Cerebellum (tissue), 4 donors: ENCODE measurements at places on chromosomes 7 and 10. TPM values are rescaled to one million over a fixed set of nuclear protein-coding genes. Genes with fewer than 3 reads are reported as not detected.

DNA sequence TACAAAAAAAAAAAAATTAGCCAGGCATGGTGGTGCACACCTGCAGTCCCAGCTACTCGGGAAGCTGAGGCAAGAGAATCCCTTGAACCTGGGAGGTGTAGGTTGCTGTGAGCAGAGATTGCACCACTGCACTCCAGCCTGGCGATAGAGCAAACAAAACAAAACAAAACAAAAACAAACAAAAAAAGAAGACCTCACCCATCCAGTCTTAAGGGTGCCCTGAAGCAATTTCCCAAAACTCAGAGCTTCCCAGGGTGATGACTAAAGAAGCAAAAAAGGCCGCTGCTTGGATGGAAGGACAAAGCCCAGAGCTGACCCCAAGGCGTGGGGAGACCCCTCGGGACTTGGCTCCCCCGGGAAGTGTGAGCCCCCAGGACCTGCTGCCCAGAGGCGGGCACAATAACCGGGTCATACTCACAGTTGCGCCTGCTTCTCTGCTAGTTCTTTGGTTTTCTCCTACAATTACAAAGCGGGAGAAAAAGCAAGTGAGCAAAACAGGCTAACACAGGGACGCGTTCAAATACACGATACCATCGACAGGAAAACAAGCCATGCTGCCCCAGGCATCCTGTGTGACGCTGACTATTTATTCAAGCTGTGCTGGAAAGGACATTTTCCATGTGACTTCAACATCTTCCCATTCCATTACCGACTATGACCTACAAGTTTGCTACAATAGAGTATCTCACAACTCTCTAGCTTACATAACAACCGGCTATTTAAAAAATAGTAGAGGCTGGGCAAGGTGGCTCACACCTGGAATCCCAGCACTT lies 29.9 kb downstream of the PAPOLB start:
- no peak for DNase-seq

- DNase-seq, result no peak
Observed at GRCh38 chr7:371119-371778, 81.3 kb downstream of the FOXL3 start.

DNA sequence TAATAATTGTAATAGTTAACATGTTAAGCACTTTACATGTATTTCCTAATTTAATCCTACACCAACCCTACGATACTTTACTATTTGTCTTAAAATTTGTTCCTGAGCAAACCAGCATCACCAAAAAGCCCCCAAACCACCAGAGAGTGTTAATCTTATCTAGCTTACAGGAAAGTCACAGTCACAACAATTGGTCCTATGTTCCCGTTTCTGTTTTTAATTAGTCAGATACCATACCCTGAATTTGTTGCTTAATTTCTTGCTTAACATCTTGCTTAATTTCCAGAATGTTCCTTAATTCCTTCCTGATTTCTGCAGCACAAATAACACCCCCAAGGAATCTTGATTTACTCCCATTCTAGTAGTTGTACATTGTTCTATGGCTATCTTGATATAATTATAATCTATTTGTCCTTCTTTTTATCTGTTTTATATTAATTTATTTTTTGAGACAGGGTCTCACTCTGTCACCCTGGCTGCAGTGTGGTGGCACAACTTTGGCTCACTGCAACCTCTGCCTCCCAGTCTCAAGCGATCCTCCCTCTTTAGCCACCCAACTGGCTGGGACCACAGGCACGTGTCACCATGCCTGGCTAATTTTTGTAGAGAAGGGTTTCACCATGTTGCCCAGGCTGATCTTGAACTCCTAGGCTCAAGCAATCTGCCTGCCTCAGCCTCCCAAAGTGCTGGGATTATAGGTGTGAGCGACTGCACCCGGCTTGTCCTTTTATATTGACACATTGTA lies 6.6 kb upstream of the PDSS1 start:
- DNase-seq, result no peak

GRCh38 chr7:156544919-156545715 lies 95.5 kb upstream of the RNF32 start:
- no peak for DNase-seq

The PTPRE gene
- 28.7 TPM for total RNA-seq

DNA sequence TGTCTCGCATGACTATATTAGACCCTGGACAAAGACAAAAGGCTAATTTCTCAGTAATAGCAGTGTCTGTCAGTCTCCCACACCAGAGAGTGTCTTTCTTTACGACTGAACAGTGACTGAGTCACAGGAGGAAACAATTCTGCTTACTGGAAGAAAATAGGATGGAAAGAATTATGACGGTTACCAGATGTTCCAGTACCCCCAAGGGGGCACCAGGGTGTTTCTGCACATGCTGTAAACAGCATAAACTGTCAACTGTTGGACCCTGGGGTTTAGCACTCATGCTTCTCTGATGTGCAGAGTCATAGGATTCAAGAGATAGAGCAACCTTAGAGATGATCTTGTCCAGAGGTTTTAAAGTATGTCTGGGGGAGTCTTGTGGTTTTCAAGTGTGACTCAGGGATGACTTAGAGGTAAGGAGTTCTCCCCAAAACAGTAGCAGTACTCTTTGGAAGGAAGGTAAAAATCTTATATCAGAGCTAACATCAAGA lies 291.7 kb downstream of the THSD7A start:
- no peak for DNase-seq

DNA sequence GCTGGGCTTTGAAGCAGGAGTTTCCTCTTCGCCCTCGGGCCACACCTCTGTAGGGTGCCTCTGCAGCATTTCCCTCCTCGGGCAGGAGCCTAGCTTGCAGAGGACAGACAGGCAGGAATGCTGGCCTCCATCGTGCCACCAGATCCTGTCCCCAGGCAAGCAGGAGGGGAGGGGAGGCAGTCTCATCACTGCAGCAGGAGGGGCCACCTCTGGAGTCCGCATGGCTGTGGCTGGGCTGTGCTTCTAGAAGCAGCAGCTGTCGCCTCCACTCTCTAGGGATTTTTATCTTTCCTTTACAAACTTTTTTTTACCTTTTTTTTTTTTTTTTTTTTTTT lies 181.4 kb downstream of the CUX1 start:
- DNase-seq, result no peak

The ATOH7 gene
- total RNA-seq, result 1.5 TPM

DNA sequence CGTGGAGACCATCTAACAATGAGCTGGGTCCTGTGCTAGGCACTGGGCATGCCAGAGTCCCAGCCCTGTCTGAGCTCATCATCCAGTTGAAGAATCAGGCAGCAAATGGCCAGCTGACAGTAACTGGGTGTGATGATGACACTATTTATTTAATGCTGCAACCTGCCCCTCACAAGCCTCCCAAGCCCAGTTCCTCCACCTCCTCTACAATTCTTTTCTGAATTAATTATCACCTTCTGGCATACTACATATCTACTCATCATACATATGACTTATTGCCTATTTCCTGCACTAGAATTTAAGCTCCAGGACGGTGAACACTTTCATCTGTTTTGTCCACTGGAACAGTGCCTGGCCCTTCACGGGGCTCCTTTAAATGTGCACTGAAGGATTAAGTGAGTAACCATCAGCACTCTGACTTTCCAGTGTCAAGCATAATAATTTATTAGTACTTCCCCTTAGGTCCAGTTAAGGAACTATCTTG lies 96.7 kb upstream of the LAMB4 start:
- DNase-seq, result no peak

GRCh38 chr10:93090619-93091018 lies 16.9 kb downstream of the CYP26A1 start:
- no peak for DNase-seq

GRCh38 chr10:66862687-66863258 lies 63.1 kb upstream of the LRRTM3 start:
- DNase-seq, result no peak

- DNase-seq, result no peak
Observed at GRCh38 chr10:101244321-101245050, 15.2 kb upstream of the LBX1 start.

The NANOS1 gene
- 7.8 TPM for total RNA-seq

- DNase-seq, result no peak
Observed at GRCh38 chr10:92699193-92699517, 9.4 kb downstream of the HHEX start.

- DNase-seq, result no peak
Observed at GRCh38 chr7:80902716-80903308, 16.0 kb downstream of the SEMA3C start.

The MUC12 gene
- 0.18 TPM for total RNA-seq

DNA sequence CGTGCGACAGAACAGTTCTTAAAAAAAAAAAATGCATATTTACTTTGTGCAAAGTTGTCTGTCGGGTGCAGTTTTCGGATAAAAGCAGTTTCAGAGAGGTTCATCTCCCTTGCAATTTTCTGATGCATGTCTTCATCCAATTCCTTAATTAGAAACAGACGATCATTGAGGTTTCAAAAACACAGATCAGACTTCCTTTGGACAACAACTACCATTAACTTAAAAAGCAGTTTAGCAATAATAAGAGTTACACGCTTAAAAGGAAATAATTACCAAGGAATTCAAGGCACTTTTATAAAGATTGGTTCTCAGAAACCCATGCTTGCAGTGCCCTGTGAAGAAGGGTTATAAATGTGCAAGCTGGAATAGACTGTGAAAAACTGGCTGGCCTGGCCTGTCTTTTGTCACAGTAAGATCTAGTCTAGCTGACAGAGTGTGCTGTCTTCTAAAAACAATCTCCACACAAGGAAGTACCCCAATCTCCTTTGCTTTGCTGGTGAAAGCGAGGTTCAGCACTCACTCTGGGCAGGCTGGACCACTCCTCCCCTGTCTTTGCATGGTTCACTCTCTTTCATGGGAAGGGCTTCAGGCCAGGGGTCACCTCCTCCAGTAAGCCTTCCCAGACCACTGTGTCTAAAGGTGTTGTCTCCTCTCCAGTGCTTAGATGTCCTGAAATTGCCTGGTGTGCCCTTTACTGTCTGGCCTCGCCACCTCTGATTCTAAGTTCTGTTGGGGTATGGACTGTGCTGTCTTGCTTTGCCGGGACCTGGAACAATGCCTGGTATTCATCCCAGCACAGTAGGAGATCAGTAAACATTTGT lies 34.8 kb upstream of the HNRNPH3 start:
- no peak for DNase-seq

DNA sequence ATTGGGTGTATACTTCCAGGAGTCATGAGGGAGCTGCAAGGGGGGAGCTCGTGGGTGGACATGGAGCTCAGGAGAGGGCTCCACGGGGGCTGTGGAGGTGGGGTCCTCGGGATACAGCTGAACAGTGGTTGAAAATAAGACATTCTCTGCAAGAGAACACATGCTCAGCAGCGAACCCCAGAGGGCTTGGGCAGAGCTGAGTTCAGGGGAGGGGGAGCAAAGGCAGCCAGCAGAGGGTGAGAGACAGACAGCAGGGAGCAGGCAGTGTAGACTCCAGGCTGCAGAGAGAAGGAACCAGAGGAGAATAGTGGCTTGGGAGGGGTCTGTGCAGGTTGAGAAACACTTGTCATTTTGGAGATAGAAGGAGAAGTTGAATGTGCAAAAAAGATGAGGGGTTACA lies 73.0 kb upstream of the LRRC18 start:
- DNase-seq, result no peak

DNA sequence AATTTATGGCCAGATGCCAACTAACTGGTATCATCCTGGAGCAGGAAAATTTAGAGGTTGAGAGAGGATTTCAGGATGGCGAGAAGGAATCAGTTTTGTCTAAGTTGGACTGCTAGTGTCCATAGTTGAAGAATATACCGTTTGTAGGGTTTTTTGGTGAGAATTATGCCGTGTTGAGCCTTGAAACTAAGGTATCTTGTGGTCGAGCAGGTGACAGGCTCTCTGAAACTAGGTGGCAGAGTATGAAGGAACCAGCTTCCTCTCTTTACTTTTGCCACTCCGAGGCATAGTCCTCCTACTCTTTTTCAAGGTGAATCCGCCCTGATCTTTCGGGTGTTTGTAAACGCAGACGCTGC lies 9.7 kb downstream of the MDFIC start:
- DNase-seq, result no peak

DNA sequence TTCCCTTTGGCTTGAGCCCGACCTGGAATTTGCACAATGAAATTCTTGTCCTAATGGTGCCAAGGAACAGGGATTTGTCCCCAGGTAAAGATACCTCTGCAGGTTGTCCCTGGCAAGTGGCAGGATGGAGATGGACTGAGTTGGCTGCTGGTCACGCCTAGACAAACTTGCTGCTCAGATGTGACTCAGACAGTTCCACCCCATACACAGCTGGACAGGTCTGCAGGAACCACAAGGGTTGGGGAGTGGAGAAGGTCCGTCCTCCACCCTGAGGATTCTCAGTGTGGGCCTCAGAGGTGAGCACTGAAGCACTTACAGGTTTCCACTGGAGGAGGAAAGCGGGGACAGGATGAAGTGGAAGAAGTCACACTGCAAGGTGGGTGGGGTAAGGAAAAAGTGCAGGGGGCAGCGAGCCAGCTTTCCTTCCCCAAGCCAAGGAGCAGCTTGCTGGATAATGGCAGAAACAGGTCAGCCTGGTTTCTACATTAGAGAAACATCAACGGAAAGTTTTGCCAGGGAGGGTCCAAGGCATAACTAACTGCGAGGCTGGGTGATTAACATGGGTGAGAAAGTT lies 20.5 kb downstream of the ITPRIP start:
- no peak for DNase-seq

The SFTPA1 gene
- total RNA-seq, result 4.4 TPM

The SH2D4B gene
- 0.36 TPM for total RNA-seq

DNA sequence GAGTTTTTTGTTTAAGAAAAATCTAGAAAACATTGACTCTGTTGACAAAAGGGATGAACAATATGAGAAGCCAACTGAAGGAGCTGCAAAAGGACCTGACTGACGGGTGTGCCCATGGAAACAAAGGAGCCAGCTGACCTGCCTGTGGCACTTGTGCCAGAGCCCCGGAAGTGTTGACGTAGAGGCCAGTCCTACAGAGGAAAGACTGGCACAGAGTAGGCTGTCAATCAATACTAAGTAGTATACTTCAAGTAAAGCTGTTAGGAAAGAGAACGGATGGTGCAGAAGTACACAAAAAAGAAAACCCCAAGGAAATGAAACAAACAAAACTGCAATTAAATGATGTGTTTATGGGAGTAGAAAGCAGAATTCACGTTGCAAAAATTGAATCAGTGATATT lies 19.0 kb upstream of the ABI1 start:
- DNase-seq, result no peak

The ARHGEF5 gene
- total RNA-seq, result 1.2 TPM

GRCh38 chr10:86888585-86889381 lies 68.6 kb downstream of the MMRN2 start:
- no peak for DNase-seq

DNA sequence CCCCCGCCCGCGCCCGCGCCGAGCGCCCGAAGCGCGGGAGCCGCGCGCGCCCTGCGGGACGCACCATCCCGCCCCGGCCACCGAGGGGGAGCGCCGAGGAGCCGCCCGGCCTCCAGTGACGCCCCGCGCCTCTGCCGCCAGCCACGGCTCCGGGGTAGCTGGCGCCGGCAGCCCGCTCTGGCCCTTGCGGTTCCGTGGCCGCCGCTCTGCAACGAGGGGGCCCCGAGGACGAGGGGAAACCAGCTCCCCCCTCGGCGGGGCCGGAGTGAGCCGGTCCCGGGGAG lies at the start of gene PAXIP1:
Gene PAXIP1 (minus strand): TSS at position 33 of the 284 bp plus-strand sequence. CDS start 195 bp downstream, outside the sequence.
- peak; percentile 88 for DNase-seq

DNA sequence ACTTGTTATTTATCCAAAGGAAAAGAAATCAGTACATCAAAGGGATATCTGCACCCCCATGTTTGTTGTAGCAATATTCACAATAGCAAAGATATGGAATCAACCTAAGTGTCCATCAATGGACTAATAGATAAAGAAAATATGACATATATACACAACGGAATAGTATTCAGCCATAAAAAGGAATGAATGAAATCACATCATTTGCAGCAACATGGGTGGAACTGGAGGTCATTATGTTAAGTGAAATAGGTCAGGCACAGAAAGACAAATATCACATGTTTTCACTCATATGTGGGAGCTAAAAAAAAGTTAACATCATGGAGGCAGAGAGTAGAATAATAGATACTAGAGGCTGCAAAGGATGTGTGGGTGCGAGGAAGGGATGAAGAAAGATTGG lies 25.0 kb upstream of the KAT6B start:
- DNase-seq, result no peak

The CYP26A1 gene
- 4.7 TPM for total RNA-seq

The CYP2W1 gene
- total RNA-seq, result not detected
